ENCODE measurements at places on chromosomes 3 and 15.
A peak's percentile ranks its signal among the peaks of the same experiment; 100 is the strongest.

DNA sequence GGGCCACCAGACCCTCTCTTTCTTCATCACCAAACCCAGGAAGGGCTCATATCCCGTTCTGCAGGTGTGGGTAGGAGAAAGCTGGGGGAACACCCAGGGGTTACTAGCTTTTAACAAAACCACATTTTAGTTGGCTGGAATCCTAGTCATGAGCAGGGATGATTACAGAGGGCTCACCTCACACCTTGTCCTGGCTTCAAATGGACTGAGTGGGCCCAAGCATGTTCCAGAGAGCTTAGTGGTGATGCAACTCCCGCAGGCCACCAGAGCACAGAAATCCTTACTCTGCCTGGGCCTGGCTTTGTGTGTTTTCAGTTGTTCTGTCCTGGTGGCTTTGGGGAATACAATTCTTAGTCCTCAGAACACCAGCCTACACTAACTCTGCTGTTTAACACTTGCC is 56.8 kb upstream of the RYK start:
- no peak for DNase-seq

GRCh38 chr3:113747283-113748046 is 630 bp downstream of the ATP6V1A start:
- peak; percentile 26 for DNase-seq

- no peak for DNase-seq
Measured at GRCh38 chr3:141915016-141915415, 38.6 kb downstream of the ATP1B3 start.

DNA sequence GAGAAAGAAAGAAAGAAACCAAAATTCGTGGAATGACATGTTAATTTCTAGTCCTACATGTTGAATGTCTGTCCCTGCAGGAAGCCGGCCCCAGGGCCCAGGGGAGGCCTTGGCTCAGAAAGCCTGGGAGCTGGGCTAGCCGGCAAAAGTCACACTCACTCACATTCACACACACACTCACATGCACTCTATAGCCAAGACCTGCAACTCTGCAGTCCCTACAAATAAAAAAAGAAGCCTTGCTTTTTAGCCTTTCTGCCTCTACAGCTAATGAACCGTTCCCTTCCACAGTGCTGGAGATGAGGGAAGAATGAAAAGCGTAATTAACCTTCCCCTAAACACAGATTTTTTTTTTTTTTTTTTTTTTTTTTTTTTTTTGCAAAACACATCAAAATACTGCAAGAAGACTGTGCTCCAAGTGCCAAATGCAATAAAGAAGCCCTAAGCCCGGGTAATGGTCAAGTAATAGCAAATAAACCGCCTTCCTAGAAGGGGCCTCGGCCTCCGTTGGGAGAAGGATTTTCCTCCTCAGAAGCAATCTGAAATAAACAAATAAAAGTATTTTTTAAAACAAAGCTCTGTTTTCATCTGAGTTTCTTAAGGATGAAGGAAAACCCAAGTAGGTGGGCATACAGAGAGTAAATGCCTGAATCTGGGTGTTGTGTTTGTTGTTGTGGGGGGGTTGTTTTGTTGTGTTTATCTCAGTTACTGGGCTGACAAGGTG is 4.3 kb downstream of the MECOM start:
- DNase-seq = no peak

- DNase-seq = no peak
Measured at GRCh38 chr3:62445275-62445674, 71.9 kb upstream of the FEZF2 start.

DNA sequence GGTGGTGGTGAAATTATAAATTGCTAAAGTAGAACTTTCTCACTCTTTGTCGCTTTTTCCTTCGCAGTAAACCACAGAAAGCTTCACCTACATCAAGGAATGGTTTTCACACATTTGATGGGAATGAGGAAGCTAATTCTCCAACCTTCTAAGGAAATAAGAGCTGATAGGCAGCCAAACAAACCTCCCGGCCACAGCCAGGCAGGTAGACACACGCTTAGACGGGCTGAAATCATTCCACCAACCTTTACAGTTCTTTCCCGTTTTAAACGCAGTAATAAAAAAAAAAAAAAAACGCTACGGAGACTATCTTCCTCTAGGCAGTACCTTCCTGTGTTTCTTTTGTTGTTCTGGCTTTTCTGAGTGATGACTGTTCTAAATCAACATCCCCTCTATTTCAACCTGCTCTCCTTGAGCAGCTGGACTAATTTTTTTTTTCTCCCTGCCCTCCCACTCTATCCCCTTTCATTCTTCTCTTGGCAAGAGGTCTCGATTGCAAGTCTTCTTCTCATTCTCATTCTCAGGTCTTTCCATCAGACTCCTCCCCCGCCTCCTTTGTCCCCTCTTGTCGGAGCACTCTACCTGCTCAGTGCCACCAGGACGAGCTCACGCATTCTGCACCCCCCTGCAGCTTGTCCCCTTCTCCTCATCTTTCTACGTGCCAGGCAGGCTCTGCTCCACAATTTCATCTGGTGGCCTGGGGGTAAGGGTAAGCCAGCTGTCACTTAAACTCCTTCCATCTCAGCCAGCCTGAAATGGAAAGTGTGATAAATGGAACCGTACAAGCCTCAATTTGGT is 391.1 kb upstream of the MDFIC2 start:
- no peak for DNase-seq

DNA sequence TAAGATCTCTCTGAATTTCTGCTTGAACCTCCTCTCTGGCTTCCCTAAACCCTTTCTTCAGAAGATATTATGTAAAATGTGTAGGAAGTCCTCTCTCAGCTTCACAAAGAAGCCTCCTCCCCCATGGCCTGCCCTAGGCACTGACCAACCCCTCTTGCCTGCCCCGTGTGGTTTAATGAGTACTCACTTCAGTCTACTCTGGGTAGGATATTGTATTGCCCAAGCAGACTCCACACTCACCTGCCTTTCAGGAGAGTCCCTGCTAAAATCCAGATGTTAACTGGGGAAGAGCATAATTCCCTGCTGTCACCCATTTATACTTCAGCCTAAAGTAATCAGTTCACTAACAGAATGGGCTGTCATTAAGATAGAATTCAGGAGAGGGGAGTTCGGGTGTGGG is 2.6 kb upstream of the AGBL1 start:
- DNase-seq = no peak

- DNase-seq = no peak
Measured at GRCh38 chr3:161208931-161209330, 12.2 kb upstream of the NMD3 start.

DNA sequence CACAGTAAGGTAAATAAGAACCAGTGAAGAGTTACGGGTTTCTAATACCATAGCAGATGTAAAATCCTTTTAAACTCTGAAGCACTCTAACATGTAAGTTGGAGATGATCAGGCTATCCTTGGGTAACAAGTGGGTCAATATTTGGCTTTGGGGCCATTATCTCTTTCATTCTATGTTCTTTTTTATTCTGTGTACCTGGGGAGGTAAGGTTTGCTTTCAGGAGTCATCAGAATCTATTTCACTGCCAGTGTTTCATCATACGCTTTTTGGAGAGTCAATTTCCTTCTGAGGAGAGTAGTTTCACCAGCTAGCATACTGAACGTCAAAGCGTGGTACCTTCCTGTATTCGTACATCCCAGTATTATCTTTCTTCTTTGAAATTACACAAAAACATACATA is 166.5 kb downstream of the GMNC start:
- no peak for DNase-seq

Measured in stimulated activated CD8-positive, alpha-beta memory T cell treated with anti-CD3 and anti-CD28 coated beads, Interleukin-2, amount 100 ng/mL, for 48 hours (primary cell).